ENCODE measurements at places on chromosomes 2 and 18. TPM values are rescaled to one million over a fixed set of nuclear protein-coding genes. Genes with fewer than 3 reads are reported as not detected.

The RAB6C gene
- polyA plus RNA-seq = 0.17 TPM

The NTSR2 gene
- polyA plus RNA-seq = not detected

DNA sequence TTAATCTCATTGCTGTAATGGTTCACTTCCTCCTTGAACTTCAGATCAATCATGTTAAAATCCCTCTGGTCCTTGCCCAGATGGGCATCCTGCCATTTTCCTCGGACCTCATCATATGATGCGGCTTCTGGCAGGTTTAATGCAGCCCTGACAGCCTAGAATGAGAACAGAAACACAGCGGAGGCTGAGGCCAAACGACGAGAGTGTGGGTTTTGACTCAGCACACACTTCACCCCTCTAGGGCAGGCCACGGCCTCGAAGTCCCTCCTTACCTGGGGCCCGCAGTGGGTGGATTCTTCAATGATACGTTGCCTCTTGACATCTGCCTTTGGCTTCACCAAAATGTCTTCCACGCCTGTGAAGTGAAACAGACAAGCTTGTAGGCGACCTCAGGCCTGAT, 56.8 kb downstream of the POLR1A start:
- DNase-seq = no peak

GRCh38 chr2:127027715-127028114, 79.2 kb downstream of the BIN1 start:
- DNase-seq = no peak

GRCh38 chr18:12236934-12237832, 17.0 kb upstream of the CIDEA start:
- DNase-seq = peak; percentile 76

- DNase-seq = no peak
These were observed 101.1 kb upstream of the EPHA4 start for GRCh38 chr2:221673248-221673647.

- DNase-seq = no peak
These were observed 93.6 kb downstream of the XRCC5 start for GRCh38 chr2:216202626-216203250.

GRCh38 chr2:160742667-160743066, 249.1 kb upstream of the RBMS1 start:
- DNase-seq = no peak

DNA sequence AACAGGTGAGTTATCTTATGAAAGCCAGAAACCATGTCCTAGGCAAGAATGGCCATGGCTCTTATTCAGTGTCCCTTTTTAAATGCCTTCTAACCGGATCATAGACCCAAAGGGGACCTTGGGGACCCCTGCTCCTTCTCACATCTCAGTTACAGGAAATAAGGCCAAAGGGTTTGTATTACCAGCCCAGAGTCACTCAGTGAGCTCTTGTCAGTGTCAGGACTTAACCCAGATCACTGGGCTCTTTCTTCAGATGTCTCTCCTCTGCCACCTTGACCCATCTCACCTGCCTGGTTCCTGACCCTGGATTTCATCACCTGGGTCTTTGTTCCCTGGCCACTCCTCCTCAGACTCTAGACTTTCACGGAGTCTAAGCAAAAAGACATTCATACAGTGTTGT, 556.7 kb downstream of the CMPK2 start:
- DNase-seq = no peak

DNA sequence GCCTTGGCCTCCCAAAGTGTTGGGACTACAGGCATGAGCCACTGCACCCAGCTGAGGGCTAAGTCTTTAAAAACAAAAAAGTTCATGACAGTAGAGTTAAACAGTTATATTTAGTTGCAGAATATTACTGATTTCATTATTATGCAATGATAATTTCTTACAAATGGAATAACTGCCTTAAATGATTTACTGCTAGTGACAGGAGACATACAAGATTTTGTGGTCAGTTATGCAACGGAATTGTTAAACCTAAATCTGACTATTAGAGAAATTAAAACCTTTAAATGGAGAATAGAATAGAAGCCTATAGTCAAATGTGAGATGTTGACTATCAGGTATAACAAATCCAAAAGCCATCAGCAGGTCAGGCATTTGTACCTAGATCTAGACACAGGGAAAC, 10.3 kb upstream of the DNAJC10 start:
- DNase-seq = no peak

- no peak for DNase-seq
These were observed 180.5 kb upstream of the DTNA start for GRCh38 chr18:34529358-34530335.

GRCh38 chr18:76948345-76948744, 126.0 kb downstream of the ZNF236 start:
- DNase-seq = no peak
